ENCODE measurements at places on chromosomes 2 and 18. TPM values are rescaled to one million over a fixed set of nuclear protein-coding genes. Genes with fewer than 3 reads are reported as not detected.

DNA sequence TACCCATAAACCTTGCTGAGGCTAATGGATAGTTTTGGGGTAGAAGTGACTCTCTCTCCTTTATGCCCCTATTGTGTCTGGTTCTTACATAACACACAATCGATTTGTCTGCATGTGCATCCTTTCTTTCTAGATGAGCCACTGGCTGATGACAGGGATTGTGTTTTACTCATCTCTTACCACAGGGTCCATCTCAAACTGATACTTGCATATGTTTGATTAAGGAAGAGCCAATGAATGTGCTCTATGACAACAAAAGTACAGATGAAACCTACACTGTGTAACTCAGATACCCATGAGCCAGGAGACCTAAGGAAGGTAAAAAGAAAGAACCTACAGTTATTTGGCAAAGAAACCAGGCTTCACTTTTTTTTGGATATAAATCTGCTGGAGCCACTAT lies 13.2 kb upstream of the BZW1 start:
- DNase-seq = no peak

GRCh38 chr18:3037423-3037915 lies 24.5 kb upstream of the LPIN2 start:
- no peak for DNase-seq

- no peak for DNase-seq
Observed at GRCh38 chr2:190511104-190511503, 23.4 kb downstream of the NEMP2 start.

DNA sequence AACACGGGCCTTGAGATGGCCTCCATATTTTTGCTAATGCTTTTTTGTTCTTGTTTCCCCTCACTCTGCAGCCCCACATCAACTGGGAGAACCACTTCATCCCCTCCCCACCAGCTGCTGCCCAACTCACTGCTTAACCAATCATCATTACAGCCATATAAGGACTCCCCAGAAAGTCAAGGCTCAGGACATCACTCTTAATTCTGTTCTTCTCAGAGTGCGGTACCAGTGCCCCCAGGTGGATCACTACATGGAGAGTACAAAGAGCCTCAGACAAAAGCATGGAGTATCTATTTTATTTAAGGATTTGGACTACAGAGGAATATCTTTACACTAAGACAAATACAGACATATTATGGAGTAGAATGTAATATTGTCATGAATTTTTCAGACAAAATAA lies 340.6 kb downstream of the PAX3 start:
- DNase-seq = no peak

DNA sequence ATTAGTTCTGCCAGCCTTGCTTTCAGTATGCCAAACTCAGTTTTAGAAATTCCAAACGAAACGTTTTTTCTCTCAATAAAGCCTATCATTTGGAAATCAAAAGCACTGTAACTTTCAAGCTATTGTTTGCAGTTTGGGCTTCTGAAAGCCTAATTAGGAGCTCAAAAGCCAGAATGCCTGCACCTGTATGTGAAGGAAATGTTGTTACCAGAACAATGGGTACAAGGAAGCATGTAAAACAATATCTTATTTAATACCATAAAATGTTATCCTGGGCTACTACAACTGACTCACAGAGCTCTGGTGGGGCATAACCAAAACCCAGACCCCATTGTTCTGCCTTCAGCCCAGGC lies 12.6 kb upstream of the GULP1 start:
- DNase-seq = no peak

Gene DCDC2C
- total RNA-seq = not detected

Gene KCNG2
- total RNA-seq = not detected

Gene DNAJC5G
- total RNA-seq = not detected

Gene SNORC
- 0.72 TPM for total RNA-seq

Gene KLHL41
- total RNA-seq = not detected

Measured in activated naive CD4-positive, alpha-beta T cell treated with anti-CD3 and anti-CD28 coated beads for 36 hours (primary cell).